ENCODE measurements at places on chromosomes 11 and 22. TPM values are rescaled to one million over a fixed set of nuclear protein-coding genes. Genes with fewer than 3 reads are reported as not detected.

DNA sequence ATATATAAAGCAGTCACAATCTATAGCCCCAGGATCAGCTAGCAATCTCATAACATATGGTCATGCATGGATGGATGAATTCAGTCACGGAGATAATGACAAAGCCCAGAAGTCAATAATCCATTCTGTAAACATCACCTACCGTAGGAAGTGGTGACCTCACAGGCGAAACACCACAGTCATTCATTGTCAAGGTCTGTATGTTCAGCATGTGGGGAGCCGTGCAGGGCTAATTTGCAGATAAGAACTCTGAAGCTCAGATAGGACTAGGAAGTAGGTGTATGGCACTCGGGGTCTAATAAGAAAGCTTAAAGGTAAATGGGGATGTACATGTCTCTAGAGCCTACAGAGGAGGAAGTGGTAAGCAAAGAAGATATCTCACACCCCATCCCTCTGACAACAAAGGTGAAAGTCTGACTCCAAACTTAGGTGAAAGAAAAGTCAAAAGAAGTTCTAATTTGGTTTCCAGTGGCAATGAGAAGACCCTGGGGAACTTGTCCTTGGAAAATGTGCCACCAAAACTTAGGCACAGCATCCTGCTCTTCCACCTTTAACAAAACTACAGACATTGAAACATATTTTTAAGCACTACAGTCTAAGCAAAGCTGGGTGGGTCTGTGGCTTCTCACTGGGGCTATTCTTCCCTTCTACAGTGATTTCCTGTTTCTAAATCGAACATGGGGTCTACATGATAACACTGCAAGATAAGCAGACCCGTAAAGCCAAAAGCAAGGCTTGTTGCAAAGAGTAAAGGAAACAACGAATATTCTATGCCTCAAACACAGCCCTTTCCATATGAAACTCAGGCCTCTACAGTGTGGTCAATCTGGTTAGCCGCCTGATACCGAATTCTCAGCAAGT, 5.2 kb downstream of the CRTAM start:
- H3K4me3 ChIP-seq: no peak overlapping the region
- H3K4me1 ChIP-seq: peaks cover 15% of the 10 kb centered on the region
- peak overlapping the region; percentile 72 for H3K27ac ChIP-seq
- no peaks in the 10 kb centered on the region for H3K27me3 ChIP-seq

GRCh38 chr11:92473736-92474135, 249.1 kb downstream of the FAT3 start:
- no peak for DNase-seq
- no peak overlapping the region for H3K4me3 ChIP-seq
- H3K27ac ChIP-seq: no peak overlapping the region
- H3K36me3 ChIP-seq: no peaks in the 10 kb centered on the region
- no peaks in the 10 kb centered on the region for H3K4me1 ChIP-seq

Gene OR8D1
- not detected for total RNA-seq

- no peak overlapping the region for H3K27ac ChIP-seq
- H3K4me3 ChIP-seq: no peak overlapping the region
- no peaks in the 10 kb centered on the region for H3K27me3 ChIP-seq
- peaks cover 16% of the 10 kb centered on the region for H3K4me1 ChIP-seq
Measured at GRCh38 chr11:68039526-68040086, 781 bp downstream of the TCIRG1 start.

DNA sequence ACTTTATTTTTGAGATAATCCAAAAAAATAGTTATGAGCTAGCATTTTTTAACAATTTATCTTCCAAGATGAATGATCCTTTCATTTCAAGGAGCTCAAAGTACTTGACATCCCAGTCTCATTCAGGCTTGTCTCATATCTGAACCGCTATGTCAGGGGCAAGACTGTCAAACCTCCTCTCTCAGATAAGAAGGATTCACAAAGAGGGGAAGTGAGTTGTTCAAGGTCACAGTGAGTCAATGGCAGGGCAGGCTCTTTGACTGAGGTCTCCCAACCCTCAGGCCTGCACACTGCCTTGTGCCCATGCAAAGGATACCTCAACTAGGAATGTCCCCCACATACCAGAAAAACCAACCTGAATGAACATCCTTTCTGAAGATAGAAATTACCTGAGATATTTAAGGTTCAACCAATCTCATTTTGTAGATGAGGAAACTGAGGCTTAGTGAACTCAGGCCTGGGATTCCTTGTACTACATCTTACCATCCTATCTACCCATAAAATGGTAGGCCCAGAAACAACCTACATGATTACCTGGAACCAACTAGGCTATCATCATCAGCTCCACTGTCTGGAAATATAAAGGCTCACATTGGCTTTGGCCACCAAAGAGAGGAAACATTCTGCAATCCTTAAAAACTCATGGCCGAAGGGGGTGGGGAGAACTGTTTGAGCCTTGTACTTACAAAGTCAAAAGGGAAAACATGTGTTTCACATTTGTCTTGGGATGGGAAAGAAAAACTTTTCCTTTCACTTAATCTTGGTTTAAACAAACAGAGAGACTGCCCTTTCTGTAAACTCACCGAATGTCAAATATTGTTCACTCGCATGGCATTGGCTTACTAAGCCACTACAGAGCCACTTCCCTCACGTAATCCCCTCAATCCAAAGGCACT, 51.1 kb downstream of the LIF start:
- H3K27ac ChIP-seq: peak overlapping the region; percentile 66
- no peaks in the 10 kb centered on the region for H3K27me3 ChIP-seq
- H3K4me3 ChIP-seq: peak overlapping the region; percentile 3
- peaks cover 30% of the 10 kb centered on the region for H3K4me1 ChIP-seq
- DNase-seq: no peak
- H3K36me3 ChIP-seq: no peaks in the 10 kb centered on the region

DNA sequence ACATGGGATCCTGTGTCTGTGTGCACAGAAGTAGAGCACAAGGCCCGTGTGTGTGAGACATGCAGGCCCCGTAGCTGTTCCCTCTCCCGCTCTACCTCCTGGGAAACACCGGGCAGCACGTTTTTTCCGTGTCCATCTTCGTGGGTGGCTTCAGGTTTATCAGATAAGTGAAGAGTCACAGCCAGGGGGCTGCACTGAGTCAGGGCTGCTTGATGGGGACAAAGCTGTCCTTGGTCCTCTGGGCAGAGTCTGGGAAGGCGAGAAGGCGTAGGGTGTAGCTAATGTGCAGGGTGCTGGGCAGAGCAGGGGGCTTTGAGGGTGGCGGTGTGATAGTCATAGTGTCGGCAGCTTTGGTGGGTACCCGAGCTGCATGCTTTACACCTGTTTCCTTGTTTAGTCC, 23.7 kb downstream of the INCENP start:
- H3K4me3 ChIP-seq: no peak overlapping the region
- H3K4me1 ChIP-seq: no peaks in the 10 kb centered on the region
- peaks cover 80% of the 10 kb centered on the region for H3K36me3 ChIP-seq
- H3K27ac ChIP-seq: no peak overlapping the region
- H3K27me3 ChIP-seq: no peaks in the 10 kb centered on the region

- no peak for DNase-seq
- no peaks in the 10 kb centered on the region for H3K4me1 ChIP-seq
- peaks cover 4% of the 10 kb centered on the region for H3K27me3 ChIP-seq
- H3K36me3 ChIP-seq: no peaks in the 10 kb centered on the region
Measured at GRCh38 chr22:36741968-36742367, 34.0 kb downstream of the IFT27 start.

Gene NARS2
- total RNA-seq: 28.4 TPM

Gene CSF2RB
- not detected for total RNA-seq

Gene MUC6
- not detected for total RNA-seq

- no peak overlapping the region for H3K27ac ChIP-seq
- no peak overlapping the region for H3K4me3 ChIP-seq
- DNase-seq: no peak
- H3K4me1 ChIP-seq: no peaks in the 10 kb centered on the region
- H3K27me3 ChIP-seq: no peaks in the 10 kb centered on the region
Measured at GRCh38 chr11:42170601-42171000, 711.1 kb upstream of the LRRC4C start.

DNA sequence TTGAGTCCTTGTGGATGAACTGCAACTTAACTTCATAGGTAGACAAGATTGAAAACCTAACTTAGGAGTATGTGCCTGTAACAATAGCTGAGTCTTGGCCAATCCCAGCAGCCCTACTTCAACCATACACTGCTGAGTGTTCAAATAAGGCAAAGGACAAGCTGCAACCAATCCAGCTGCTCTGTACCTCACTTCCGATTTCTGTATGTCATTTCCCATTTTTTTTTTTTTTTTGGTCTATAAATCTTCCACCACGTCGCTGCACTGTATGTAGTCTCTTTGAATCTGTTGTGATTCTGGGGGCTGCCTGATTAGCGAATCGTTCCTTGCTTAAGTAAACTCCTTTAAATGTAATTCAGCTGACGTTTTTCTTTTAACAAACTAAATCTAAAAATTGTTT, 35.4 kb upstream of the FLI1 start:
- no peak overlapping the region for H3K27ac ChIP-seq
- H3K27me3 ChIP-seq: no peaks in the 10 kb centered on the region
- no peaks in the 10 kb centered on the region for H3K36me3 ChIP-seq
- DNase-seq: no peak
- H3K4me1 ChIP-seq: 0 out of 2 replicates have a peak, but pooled peaks cover 2% of the 10 kb centered on the region
- no peak overlapping the region for H3K4me3 ChIP-seq

- no peak for DNase-seq
- no peaks in the 10 kb centered on the region for H3K4me1 ChIP-seq
- no peaks in the 10 kb centered on the region for H3K27me3 ChIP-seq
- H3K4me3 ChIP-seq: no peak overlapping the region
Measured at GRCh38 chr22:47065756-47066615, 303.5 kb downstream of the TBC1D22A start.

DNA sequence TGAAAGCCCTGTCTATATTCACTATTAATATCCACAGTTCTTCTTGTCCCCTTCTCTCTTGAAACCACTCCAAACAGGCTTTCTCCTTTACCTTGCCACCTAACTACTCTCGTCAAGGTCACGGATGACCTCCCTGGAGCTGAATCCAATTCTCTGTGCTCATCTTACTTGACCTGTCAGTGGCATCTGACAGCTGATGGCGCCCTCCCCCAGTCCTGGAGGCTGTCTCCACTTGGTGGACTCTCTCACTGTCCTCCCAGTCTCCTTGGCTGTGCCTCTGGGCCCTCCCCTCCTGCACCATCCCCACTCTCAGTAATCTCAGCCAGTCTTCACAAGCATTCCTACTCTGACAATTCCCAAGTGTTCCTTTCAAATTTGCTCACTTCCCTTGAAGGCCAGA, 8.7 kb downstream of the TNKS1BP1 start:
- H3K36me3 ChIP-seq: peaks cover 24% of the 10 kb centered on the region
- peaks cover 23% of the 10 kb centered on the region for H3K4me1 ChIP-seq
- H3K27me3 ChIP-seq: no peaks in the 10 kb centered on the region
- H3K4me3 ChIP-seq: no peak overlapping the region

DNA sequence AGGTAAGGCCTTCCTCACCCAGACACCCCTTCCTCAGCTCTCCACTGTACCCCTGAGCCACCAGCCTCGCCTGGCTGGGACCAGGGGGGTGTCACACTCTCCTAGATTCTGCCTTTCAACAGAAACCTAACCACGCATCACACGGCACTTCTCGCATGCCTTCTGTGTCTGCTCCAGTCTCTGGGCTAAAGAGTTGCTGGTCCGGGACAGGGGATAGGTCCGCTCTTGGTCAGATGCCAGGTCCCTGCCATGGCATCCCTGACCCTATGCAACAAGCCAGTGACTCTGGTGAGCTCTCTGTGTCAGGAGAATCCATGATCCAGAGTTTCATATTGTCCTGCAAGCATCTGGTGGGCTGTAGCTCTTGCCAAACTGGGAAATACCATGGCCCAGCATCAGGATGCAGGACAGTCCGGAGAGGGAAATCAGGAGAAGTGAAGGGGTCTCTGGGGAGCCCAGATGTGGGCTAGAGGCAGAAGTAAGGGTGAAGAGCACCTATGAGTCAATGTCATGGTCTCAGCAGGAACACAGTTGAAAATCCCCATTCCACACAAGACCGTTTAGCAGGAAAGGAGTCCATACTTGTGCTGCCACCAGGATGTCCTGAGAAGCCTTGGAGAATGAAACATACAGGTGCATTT, 14.1 kb downstream of the IGLL5 start:
- peak; percentile 43 for DNase-seq
- H3K36me3 ChIP-seq: no peaks in the 10 kb centered on the region
- no peak overlapping the region for H3K4me3 ChIP-seq
- no peaks in the 10 kb centered on the region for H3K27me3 ChIP-seq
- peaks cover 50% of the 10 kb centered on the region for H3K4me1 ChIP-seq

- H3K4me3 ChIP-seq: no peak overlapping the region
- no peak for DNase-seq
Measured at GRCh38 chr11:71367756-71368155, 80.4 kb downstream of the DHCR7 start.

Gene IGSF22
- total RNA-seq: 0.08 TPM

DNA sequence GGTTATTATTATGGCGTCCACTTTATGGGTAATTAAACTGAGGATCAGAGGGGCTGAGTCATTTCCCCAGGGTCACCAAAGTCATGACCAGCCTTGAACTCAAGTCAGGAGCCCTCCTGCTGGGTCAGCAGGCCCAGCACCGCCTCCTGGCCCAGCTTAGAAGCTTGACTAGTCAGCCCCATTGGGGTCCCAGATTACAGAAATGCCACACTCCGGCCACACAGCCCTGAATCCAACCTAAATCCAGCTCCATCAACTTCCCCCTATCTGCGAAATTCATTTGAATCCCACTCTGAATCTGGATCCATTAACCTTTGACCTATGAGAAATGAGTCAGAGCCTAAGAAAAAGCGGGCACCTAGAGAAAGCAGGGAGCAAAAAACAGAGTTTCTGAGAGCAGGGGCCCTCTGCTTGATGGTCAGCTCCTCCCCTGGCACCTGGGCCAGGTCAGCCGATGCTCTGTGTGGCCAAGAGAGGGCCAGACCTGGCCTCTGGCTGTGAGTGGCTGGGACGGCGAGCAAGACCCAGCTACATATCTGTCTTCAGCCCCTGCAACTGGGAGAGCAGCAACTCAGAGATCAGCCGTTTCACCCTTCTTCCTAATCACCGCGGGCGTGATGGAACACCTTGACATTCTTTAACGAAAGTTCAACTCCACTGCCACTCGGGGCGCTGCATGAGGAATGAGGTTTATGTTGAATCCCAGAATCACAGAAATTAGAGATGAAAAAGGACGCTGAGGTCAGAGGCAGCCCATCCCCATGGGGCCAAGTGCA, 196.1 kb downstream of the TRIM29 start:
- no peak overlapping the region for H3K4me3 ChIP-seq
- no peak for DNase-seq
- no peak overlapping the region for H3K27ac ChIP-seq

GRCh38 chr22:27801616-27802345, at the start of gene MN1:
MN1 (minus strand) TSS chr22:27801756; CDS start chr22:27800543, 1,213 bp downstream.
- H3K4me1 ChIP-seq: peaks cover 17% of the 10 kb centered on the region
- peak within 1 kb of the TSS; percentile 98 for H3K4me3 ChIP-seq
- peak within 1 kb of the TSS; percentile 90 for H3K27ac ChIP-seq

DNA sequence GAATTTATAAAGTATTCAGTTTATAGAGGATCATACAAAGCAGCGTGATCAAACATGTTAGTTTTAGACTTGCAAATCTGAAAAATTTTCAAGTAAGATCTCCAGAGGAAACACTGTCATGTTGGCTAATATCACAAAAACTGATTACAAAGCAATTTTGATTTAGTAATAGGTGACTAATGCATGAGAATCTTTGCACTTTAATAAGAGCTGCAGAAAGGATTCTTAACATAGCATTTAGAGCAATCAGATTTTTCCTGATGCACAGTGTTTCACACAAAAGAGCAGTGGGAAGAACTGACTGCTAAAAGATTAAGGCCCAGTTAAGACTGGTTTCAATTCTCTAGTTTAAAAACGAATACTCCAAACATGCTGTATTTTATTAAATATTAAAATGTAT, 321.2 kb downstream of the GUCY1A2 start:
- no peaks in the 10 kb centered on the region for H3K4me1 ChIP-seq
- DNase-seq: no peak
- no peak overlapping the region for H3K4me3 ChIP-seq

- DNase-seq: no peak
- H3K4me1 ChIP-seq: no peaks in the 10 kb centered on the region
- no peaks in the 10 kb centered on the region for H3K36me3 ChIP-seq
- no peak overlapping the region for H3K27ac ChIP-seq
Measured at GRCh38 chr22:33831651-33832050, 88.6 kb downstream of the LARGE1 start.
